ENCODE measurements at places on chromosomes 1 and 21.

DNA sequence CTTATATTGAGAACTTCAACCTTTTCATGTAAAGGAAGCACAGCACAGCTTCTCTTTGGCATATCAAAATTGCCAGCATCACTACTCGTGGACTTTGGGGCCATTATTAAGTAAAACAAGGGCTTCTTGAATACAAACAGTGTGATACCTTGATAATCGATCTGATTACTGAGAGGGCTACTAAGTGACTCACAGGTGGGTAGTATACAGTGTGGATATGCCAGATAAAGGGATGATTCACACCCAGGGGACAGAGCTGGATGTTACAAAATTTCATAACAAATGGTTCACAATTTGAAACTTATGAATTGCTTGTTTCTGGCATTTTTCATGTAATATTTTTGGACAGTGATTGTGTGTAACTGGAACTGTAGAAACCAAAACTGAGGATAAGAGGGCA lies 15.4 kb downstream of the HDAC1 start:
- DNase-seq: no peak

- no peak for DNase-seq
Observed at GRCh38 chr21:14913638-14914037, 151.2 kb downstream of the NRIP1 start.

DNA sequence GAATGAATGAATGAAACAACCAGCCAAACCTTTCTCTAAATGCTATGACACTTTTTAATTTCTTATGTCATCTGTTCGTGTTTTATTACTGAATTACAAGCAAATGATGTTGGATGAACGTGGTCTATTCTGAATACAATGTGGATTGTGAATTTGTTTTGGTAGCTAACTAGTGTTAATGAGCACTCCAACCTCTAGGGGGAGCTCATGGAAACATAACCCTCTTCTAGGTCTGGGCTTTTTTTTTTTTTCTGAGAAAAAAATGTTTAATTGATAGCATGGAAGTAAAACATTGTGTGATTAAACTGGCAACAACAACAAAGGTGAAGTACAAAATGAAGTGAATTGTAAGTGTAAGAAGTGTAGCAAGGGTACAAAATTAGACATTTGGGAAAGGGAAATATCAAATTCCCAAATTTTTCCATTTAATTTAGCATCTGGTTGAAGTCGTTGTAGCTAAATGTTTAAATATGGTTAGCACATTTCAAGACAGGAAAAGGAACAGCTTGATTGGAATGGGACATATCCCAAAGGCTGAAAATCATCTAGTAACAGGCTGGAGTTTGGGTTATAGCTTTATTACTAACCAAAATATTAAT lies 42.6 kb upstream of the PTGS2 start:
- no peak for DNase-seq

- no peak for DNase-seq
Observed at GRCh38 chr1:1262071-1262470, 11.6 kb downstream of the UBE2J2 start.

DNA sequence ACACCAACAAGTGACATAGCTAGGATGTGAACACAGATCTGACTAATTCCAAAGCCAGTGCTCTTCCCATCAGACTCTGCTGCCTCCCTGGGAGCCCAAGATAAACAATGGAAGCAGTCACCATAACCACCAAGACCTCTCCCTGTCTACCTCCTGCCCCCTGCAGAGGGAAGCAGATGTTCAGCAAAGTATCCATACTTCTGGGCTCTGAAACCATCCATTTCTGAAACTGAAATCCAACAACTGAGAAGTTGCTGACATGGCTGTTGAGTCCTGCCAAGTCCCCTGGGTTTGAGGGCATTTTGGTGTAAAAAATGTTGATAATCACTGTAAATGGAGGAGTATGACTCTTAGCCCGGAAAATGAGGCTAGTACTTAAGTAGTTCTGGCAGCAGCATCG lies 102.1 kb downstream of the TYW3 start:
- no peak for DNase-seq

- DNase-seq: no peak
Observed at GRCh38 chr1:200240656-200241055, 169.2 kb downstream of the ZNF281 start.

- no peak for DNase-seq
Observed at GRCh38 chr1:8002329-8002910, 23.7 kb downstream of the ERRFI1 start.

- no peak for DNase-seq
Observed at GRCh38 chr1:25808481-25809244, 8.7 kb downstream of the SELENON start.

DNA sequence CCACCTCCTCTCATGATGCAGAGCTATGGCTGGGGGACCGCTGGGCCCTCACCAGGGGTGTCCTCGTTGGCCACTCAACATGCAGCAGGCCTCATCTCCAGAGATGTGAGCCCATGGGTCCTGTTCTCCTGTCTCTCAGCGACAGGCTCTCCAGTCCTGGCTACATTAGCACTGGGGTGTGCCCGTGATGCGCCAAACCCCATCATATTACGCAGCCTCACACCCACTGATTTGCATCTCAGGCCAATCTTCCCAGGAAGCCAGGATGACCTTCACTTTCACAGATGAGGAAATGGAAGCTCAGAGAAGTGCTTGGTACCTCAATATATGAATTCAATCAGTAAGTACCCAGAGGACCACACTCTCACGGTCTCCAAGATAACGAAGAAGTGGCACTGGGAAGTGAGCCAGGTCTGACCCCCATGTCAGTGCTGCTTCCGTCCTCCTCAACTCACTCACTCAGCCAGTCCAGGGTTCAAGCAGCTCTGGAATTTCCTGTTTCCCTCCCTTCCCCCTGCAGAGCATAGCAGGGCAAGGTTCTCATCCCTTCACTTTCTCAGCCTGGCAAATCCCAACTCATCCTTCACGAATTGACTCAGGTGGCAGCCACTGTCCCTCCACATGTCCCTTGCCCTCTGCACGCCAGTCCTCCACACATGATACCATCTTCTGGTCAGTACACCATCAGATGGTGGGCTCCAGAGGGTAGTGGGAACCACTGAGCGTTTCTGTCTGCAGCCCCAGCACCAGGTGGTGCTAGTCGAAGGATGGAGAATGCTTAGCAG lies 28.9 kb upstream of the EVA1B start:
- DNase-seq: no peak

GRCh38 chr1:243745356-243745755 lies 104.7 kb downstream of the AKT3 start:
- no peak for DNase-seq

DNA sequence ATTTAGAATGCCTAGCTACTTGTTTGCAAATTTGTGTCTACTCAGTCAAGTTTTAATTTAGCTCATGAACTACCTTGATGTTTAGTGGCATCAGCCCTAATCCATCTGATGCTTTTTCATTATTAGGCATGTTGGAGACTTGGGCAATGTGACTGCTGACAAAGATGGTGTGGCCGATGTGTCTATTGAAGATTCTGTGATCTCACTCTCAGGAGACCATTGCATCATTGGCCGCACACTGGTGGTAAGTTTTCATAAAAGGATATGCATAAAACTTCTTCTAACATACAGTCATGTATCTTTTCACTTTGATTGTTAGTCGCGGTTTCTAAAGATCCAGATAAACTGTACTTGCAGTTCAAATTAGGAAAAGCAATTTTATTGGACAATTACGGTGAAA lies 7.6 kb downstream of the SOD1 start:
- DNase-seq: no peak

GRCh38 chr1:46936788-46937187 lies 4.5 kb downstream of the CYP4A11 start:
- no peak for DNase-seq

DNA sequence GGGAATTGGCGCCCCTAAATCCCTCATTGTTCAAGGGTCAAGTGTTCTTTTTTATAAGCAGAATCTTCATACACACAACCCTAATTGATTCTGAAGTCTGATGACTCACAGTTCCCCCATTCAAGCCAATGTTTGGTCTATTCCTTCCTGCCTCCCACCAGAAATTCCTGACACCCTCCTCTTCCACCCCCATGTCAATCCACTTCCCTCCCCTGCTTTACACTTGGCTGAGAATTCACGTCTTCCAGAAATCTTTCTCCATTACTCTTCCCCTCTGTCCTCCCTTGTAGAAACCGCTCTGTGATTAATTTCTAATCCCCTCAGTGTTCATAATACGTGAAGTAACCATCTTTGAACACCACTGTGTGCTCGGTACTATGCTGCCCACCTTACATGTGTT lies 76.2 kb upstream of the CD34 start:
- no peak for DNase-seq

DNA sequence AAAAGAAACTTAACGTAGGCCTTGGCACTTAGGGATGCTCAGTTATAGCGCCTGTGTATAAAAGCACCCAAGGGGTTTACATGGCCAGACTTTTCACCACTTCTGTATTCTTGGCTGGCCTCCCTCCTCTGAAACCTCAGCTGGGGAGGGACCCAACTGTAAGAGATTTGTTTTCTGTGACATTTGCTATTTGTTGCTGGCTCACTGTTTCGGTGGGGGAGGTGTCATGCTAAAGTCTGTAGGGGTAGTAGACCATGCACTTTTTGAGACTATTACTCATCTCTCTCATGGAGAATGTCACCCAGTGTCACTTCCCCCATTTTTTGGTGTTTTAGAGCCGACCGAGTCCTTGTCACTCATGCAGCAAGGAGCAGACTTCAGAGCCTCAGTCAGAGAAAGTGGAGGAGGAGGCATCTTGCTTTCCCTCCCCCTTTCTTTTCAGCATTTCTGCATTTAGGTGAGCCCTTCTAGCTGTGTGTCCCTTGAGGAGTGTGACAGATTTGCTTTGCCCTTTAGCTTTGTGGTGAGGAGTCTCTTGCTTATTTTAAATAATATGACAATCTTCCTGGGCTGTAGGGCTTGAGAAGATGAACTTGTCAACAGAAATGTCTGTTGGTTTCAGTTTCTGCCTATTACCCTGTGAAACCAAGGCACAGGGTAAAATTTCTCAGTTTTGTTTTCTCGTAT lies 160.1 kb downstream of the FASLG start:
- no peak for DNase-seq

- no peak for DNase-seq
Observed at GRCh38 chr21:45427331-45428271, 22.6 kb downstream of the COL18A1 start.

DNA sequence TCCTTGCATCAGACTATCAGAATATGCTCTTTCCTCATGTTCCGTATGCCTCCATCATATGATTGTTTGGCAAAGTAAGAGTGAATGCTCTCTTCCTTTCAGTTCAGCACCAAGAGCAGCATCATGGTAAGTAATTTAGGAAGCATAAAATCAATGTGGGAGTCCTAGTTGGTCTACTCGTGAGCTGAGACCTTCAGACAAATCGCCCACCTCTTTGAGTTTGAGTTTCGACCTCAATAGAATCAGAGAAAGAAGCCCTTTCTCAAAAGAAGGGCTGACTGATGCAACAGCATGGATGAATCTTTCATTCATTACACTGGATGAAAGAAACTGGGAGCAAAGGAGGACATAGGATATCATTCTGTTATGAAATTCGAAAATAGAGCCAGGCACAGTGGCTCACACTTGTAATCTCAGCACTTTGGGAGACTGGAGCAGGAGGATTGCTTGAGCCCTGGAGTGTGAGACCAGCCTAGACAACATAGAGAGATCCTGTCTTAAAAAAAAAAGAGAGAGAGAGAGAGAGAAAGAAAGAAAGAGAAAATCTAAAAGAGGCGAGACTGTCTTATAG lies 112.5 kb downstream of the ZC3H11B start:
- DNase-seq: no peak

Data from activated CD4-positive, alpha-beta T cell treated with anti-CD3 and anti-CD28 coated beads, Interleukin-2, amount 50 U/mL, for 1 hour (primary cell).